Stimulated activated CD4-positive, alpha-beta T cell treated with anti-CD3 and anti-CD28 coated beads, Interleukin-15, amount 100 ng/mL, for 48 hours (primary cell): ENCODE measurements at places on chromosomes 11 and 22.

- no peak for DNase-seq
Observed at GRCh38 chr22:49567899-49568750, 259.5 kb downstream of the BRD1 start.

GRCh38 chr22:20569059-20570058, 61.9 kb downstream of the MED15 start:
- DNase-seq: peak; percentile 46

DNA sequence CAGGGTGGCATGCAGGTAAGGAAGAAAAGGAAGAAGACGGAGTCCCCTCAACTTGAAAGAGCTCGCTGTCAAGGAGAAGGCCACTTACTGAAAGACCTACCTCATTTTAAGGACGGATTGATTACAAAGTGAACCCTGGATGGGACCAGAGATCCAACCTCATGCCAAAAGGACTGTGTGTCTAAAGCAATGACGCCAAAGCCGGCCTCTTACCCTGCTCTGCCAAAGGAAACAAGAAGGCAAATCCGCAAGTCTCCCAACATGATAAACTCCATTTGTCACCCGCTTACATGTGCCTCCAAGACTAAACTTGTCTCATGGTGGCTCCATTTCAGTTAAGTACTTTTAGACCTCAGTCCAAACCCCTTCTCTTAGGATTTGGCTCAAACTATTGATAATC, 148.7 kb upstream of the MTMR2 start:
- DNase-seq: no peak

GRCh38 chr11:113286509-113287497, 27.6 kb upstream of the TTC12 start:
- DNase-seq: no peak

DNA sequence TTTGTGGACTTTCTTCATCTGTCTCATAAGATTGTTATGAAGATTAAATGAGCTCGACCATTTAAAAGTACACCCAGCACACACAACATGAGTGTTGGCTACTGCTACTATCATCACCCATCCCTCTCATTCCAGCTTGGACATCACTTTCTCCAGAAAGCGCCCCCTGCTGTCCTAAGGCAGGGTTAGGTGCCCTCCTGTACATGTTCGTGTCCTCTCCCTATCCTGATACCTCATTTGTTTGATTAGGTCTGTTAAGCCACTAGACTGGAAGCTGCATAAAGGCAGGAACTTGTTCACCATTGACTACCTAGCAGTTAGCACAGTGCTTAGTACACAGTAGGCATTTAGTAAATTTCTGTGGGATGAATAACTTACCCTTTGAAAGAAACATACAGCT, 85.5 kb downstream of the ENTHD1 start:
- DNase-seq: peak; percentile 20

DNA sequence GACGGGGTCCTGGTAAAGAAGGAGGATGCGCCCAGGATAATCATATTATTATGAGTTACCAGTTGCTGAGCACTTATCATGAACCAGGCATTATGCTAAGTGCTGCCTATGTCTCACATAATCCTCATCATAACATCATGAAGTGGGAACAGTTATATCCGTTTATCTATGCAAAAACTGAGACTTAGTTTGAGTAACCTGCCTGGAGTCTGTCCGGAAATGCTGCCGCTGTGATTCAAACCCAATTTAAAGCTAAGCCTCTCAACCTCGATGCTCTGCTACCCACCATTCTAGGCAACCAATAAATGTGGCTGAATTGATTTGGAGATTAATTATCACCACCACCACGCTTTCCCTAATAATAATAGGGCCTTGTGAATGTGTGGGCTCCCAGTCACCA, 111.5 kb upstream of the CLMP start:
- DNase-seq: no peak

DNA sequence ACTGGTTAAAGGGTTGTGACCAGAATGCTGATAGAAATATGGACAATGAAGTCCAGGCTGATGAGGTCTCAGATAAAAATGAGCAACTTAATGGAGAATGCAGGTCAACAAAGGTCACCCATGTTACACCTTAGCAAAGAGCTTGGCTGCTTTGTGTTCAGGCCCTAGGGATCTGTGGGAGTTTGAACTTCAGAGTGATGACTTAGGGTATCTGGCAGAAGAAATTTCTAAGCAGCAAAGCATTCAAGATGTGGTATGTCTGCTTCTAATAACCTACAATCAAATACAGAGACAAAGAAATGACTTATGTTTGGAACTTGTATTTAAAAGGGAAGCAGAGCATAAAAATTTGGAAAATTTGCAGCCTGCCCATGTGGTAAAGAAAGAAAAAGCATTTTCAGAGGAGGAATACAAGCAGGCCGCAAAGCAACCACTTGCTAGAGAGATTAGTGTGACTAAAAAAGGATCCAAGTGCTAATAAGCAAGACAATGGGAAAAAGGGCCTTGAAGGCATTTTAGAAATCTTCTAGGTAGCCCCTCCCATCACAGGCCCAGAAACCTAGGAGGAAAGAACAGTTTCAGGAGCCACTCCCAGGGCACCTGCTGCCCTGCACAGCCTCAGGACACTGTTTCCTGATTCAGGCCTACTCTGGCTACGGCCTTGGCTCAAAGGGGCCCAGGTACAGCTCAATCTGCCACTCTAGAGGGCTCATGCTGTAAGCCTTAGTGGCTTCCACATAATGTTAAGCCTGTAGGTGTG, 41.3 kb downstream of the TNKS1BP1 start:
- no peak for DNase-seq

- DNase-seq: no peak
Observed at GRCh38 chr11:32940865-32941264, 48.3 kb downstream of the QSER1 start.

DNA sequence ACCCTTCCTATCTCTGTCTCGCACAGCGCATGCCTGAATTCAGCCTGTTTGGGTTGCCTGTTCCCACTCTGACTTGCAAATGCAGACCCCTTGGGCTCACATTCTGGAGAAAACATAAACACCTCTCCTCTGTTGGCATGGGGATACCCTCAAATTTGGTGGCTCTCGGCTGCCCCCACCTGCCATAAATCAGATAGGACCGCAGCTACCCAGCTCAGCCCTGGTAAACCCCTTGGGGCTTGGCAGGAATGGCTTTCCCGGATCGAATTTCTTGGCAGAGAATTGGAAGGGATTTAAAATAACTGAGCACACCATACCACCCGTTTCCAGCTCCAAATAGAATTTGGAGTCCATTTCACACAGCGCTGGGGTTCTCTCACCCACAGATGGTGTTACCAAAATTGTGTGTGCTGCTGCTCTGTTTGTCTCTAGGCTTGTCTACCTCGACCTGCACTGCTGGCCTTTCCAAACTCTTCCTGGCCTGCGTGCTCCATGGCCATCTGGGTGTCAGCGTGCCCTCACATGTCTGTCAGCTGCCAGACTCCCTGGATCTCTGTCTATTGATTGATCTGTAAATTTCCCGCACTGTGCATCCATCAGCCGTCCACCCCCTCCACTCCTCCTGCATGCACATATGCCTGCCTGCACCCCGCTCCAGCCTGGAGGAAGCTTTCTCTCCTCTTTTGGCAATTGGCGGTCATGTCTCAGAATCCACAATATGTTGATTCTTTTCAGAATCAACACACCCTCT, 134.0 kb downstream of the NTM start:
- DNase-seq: no peak

- no peak for DNase-seq
Observed at GRCh38 chr22:42877597-42878340, 20.7 kb upstream of the ARFGAP3 start.

DNA sequence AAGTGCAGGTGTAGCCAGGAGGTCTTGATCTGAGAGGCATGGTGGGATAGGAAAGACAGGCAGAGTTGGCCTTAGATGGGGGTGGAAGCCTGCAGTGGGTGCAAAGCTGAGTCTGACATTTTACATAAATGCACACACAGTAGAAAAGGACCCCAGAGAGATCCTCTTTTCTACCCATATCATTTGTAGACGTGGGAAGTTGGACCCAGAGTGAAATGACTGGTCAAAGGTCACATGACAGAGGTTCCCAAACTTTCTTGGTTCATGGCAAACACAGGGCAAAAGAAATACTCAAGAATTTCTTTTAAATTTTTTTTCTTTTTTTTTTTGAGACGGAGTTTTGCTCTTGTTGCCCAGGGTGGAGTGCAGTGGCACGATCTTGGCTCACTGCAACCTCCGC, 6.2 kb upstream of the FOXRED2 start:
- DNase-seq: no peak

- no peak for DNase-seq
Observed at GRCh38 chr11:2093575-2094353, 45.4 kb downstream of the IGF2 start.

- no peak for DNase-seq
Observed at GRCh38 chr11:843818-844692, 1.4 kb downstream of the TSPAN4 start.

- peak; percentile 25 for DNase-seq
Observed at GRCh38 chr11:86688398-86689179, 16.2 kb upstream of the ME3 start.

DNA sequence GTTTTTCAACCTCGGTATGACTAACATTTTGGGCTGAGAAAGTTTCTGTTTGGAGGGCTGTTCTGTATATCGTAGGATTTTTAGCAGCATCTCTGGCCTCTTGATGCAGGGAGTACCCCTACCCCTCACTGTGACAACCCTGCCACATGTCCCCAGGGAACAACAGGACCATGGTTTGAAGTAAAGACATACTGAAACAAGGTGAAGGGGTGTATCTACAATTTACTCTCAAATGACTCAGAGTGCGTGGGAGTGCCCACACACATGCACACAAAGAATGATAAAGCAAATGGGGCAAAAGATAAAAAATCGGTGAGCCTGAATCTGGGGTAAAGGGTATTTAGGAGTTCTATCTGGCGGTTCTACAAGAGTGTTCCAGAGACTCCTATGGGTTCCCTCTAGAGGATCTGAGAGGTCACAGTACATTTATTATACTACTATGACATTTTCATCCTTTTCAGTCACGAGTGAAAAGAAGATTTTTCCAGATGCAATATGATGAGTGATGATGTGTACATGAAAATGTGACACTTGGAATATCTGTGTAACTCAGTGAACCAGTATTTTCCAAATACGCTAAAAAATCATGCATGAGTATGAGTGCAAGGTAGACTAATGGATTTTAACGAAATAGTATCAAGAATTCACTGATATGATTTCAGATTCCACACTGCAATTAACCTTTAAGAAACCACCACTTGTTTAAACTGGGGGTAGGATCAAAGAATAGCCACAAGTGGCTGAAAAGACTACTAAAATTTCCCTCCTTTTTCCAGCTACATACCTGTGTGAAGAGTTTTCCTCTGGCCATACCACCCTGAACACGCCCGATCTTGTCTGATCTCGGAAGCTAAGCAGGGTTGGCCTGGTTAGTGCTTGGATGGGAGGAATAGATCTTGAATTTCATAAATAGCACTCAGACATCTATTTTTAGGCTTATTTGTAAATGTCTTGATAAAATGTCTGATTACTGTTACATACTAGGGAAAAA, 56.3 kb upstream of the YPEL1 start:
- DNase-seq: peak; percentile 38

DNA sequence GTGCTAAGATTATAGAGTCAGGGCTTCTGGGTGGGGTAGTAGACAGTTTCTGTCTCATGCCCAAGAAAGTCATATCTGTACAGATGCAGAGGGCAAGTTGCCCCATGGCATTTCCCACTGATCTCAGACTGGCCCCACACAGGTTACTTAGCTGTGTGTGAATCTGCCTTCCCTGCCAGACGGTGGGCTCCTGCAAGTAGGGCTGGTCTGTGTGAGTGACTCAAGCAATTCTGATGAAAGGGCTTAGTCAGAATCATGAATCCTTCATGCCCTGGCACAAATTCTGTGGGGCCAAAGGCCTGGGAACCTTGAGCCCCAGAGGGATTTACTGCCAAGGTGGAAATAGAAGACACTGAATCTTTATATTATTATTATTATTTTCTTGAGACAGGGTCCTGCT, 30.4 kb downstream of the USH1C start:
- DNase-seq: no peak

DNA sequence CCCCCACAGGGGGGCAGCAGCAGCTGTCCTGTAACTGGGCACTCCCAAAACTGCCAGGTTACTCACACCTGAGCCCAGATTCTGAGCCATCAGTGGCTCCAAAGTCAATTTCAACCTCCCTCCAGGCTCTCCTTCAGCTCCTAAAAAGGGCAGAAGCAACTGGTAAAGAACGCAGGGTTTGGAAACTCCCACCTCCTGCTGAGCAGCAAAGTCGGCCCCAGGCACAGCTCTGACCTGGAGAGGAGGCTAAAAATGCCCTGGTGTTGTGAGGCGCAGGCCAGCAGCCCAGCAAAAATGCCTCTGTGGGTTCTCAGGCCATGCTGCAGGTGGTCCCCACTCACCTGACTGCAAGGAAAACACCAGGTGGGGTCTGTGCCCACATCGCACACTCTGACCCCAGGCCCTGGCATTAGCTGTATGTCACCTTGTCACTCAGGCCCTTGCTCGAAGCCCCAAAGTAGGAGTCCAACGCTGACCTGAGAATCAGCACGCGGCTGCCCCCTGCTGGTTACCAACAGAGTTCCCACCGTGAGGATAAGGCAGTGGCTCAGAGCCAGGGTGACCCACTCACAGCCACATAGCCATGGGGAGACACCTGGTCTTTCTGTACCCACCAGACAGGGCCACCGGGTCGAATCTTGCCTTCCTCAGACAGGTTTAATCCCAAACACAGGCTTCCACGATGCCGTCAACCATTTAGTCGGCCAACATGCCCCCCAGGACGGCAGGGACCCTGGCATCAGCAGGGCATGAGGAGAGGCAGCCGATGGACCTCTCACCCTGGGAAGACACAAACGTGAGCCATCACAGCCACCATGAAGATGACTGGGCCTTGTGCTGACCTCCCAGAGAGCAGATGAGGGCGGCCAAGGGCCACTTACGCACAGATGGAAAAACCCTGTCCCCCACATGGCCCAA, 11.1 kb downstream of the POLR3H start:
- peak; percentile 58 for DNase-seq

GRCh38 chr11:3808861-3809623, 682 bp downstream of the PGAP2 start:
- DNase-seq: no peak

DNA sequence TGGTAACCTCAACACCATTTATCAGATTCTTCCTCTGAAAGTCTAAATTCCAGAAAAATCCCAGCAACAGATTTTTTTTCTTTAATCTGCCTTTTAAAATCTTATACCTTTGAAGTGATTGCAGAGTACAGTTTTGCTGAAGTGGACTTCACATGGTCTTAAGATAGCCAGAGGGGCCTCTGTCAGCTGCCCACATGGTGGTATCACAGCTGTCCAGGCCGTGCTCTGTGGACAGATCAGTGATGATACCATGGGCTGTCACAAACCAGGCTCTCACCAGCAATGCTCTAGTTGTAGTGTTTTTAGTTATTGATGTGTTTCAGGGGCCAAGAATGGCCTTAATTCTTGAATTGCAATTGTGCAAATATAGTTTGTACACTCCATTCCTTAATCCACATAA, 44.0 kb downstream of the PARVA start:
- DNase-seq: no peak

- DNase-seq: no peak
Observed at GRCh38 chr11:69467646-69468045, 13.8 kb upstream of the LINC01488 start.

DNA sequence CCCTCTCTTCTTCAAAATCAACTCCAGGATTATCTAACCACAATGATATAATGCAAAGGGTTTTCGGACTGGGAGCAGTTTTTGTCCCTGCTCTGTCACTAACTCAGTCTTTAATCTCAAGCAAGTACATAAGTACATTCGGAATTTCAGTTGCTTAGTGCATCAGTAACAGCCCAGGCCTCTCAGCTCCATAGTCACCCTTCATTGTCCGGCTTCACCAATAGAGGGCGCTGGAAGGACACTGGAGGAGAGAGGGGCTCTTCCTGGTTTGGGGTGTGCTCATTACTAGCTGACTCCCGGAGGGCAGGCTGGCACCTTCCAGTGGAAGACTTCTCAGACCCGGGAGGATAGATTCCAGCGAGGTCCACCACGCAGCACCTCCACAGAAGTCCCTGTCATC, 90.4 kb upstream of the PDGFD start:
- DNase-seq: peak; percentile 1
